CD4-positive, alpha-beta T cell treated with Interleukin-2 at 100 ng/mL for 4 hours (primary cell): ENCODE measurements at places on chromosomes 5 and 9.

DNA sequence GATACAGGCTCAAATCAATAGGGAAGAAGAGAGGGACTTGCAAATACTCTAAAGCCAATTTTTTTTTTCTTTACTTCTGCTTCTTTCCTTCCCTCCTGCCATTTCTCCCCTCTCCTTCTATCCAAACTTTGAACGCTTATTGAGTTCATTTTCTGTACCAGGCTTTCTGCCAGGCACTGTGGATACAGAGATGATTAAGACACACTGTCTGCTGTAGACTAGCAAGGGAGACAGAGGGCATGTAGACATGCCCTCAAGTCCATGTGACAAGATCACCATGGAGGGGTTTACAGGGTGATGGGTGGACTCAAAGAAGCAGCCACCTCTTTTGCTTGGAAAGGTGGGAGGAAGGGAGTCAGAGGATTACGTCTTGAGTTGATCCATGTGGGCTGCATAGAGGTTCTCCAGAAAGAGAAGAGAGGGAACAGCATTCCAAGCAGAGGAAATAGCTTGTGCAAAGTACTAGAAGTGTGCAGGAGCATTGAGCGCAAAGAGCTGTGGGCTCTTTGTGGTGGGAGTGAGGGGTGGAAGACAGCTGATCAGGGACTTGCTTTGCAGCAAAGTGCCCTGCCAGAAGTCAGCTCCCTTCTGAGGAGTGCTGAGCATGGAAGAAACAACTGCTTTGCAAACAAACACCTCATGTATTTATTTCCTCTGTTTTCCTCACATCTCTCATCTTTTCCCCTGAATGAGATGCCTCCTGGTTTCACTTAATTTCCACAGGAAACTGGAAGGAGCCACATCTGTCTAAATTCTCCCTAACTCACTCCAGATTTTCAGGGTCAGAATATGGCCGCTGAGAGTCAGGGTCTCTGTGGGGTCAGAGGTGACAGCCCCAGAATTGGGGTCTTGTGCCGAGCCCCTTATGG is 64.4 kb upstream of the COL15A1 start:
- no peak for DNase-seq

DNA sequence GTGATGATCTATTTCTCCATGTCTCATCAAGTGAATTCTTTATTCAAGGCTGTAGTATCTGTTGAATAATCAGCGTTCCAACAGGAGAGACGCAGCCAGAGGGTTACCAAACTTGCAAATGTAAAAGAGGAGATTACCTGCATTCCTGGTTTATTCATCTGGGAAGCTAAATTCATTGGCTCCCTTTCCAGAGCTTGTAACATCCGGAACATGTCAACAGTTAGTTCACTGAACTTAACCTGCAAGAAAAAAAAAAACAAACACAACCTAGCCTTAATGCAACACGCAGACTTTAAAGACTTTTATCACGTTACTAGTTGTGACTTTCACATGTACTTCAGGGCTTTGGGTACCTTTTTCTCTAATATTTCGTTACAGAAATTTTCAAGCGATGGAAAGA is 62.4 kb upstream of the GOLGA1 start:
- no peak for DNase-seq

- no peak for DNase-seq
These were observed 236.9 kb downstream of the SAXO1 start for GRCh38 chr9:18795947-18796671.

- peak; percentile 44 for DNase-seq
These were observed 98.6 kb downstream of the YTHDC2 start for GRCh38 chr5:113612060-113612496.

- DNase-seq: no peak
These were observed 151.6 kb downstream of the SIL1 start for GRCh38 chr5:139046551-139046950.

- no peak for DNase-seq
These were observed 46.9 kb downstream of the RAB14 start for GRCh38 chr9:121154782-121155181.

DNA sequence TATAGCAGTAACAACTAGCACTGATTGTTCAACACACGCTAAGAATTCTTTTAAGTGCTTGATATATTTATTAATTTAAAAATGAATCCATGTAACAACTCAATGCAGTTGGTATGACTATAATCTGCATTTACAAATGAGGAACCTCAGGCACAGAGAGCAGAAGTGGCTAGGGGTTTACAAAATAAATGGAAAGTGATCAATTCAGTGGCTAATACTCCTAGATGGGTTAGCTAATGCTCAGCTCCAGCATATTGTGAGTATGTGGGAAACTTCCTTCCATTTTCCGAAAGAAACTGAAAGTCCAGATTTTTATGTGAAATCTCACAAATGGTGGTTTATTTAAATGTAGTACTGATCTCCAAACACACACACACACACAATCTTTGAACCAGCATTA is 128.0 kb downstream of the RFX3 start:
- no peak for DNase-seq

GRCh38 chr5:103454770-103455169 is 107.8 kb downstream of the NUDT12 start:
- DNase-seq: no peak

GRCh38 chr9:112380825-112381221 is 915 bp downstream of the HSDL2 start:
- DNase-seq: no peak

- DNase-seq: no peak
These were observed 90.3 kb upstream of the ZNF366 start for GRCh38 chr5:72597456-72597948.

- no peak for DNase-seq
These were observed 177.3 kb downstream of the RAB3C start for GRCh38 chr5:58760222-58760621.

DNA sequence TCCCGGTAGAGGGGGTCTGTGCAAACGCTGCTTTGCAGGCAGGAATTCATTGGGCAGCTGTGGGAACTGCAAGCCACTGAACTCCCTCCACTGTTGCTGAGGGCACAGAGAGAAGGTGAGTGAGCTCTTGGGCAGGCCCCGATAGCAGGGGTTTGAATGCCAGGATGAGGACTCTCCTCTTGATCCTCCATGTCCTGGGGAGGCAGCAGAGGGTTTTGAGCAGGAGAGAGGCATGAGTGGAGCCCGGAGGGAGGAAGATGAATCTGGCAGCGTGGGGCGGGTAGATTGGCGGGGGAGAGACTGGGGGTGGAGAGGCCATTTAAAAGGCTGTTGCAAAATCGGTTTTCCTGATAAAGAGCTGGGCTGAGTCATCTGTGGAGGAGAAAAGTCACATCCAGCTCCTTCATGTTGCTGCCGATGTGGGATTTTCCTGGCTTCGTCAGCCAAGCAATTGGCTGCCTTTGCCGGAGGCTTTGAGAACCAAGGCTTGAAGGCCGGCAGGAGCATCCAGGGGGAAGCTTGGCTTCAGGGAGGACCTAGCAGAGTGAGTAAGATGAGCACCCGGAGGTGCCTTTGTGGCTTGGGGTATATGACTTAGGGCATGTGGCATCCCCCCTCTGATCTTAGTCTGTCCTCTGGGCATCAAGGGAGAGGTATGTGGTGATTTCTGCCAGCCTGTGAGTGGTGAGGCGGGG is at the start of gene SYNPO:
Gene SYNPO, plus strand, starts transcription at position 350 of the 695 bp plus-strand sequence. CDS start 7,616 bp downstream, outside the sequence.
- no peak for DNase-seq

DNA sequence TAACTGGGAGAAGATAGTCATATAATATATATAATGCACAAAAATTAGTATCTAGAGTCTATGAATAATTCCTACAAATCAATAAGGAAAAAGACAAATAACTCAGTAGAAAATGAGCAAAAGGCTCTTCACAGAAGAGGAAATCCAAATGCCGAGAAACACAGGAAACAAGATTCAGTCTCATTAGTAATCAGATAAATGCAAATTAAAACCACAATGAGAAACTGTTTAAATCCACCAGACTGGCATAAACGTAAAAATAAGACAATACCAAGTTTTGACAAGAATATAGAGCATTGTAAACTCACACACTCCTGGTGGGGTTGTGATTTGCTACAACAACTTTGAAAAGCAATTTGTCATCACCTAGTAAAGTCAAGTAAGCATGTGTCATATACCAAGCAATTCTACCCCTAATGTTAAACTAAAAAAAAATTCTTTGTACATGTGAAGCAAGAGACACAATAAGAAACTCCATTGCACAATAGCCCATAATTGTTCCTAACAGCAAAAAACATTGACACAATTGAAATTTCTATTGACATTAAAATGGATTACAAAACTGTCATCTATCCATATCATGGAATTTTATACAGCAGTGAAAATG is 21.0 kb upstream of the UBLCP1 start:
- peak; percentile 20 for DNase-seq

DNA sequence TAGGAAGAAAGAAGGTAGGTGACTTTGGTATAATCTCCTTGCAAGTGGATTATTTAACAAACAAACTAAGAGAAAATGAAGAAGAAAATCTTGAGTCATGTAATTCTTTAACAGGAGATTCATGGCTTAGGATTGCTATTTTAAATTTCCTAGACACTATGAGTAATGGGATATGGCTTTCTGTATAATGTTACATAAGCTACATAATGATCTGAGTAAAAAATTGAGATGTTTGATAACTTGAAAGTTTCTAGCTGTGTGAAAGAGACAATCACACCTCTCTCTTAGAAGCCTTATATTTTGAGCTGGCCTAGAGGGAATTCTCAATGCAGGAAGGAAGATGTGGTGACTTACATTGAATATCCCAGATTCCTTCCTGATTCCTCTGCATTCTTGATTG is 92.5 kb downstream of the CDH9 start:
- DNase-seq: no peak

GRCh38 chr9:105178076-105178475 is 66.4 kb upstream of the SLC44A1 start:
- no peak for DNase-seq

GRCh38 chr5:132266836-132267160 is 9.3 kb downstream of the PDLIM4 start:
- no peak for DNase-seq

DNA sequence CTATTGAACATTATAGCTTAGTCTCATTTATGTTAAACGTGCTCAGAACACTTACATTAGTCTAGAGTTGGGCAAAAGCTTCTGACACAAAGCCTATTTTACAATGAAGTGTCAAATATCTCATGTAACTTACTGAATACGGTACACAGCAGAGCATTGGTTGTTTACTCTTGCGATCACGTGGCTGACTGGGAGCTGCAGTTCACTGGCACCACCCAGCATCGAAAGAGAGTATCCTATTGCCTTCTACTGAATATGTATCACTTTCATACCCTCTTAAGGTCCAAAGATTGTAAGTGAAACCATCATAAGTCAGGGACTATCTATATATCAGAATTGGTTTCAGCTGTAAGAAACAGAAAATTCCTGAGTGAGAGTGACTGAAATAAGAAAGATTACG is 42.6 kb upstream of the OSMR start:
- DNase-seq: no peak

DNA sequence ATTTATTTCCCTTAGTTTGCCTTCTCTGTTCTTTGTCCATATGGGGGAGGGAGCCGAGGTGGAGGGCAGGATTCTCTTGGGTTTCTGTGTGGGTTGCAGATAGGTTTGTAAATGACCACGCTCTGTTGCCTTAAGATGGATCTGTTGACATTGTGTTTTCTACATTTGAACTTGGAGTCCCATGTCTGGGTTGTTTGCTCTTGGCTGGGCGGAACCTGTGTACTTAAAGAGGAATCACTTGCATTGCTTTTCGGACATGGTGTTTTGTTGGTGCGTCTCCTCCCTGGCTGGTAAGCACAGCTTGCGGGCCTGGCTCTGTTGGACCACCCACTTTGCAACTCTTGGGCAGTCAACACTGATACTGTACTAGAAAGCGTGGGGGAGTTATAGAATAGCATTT is 45.9 kb downstream of the EHMT1 start:
- DNase-seq: no peak

GRCh38 chr9:83413367-83413766 is 124.8 kb downstream of the FRMD3 start:
- no peak for DNase-seq

- no peak for DNase-seq
These were observed 2.2 kb downstream of the TMED7 start for GRCh38 chr5:115623658-115624057.

DNA sequence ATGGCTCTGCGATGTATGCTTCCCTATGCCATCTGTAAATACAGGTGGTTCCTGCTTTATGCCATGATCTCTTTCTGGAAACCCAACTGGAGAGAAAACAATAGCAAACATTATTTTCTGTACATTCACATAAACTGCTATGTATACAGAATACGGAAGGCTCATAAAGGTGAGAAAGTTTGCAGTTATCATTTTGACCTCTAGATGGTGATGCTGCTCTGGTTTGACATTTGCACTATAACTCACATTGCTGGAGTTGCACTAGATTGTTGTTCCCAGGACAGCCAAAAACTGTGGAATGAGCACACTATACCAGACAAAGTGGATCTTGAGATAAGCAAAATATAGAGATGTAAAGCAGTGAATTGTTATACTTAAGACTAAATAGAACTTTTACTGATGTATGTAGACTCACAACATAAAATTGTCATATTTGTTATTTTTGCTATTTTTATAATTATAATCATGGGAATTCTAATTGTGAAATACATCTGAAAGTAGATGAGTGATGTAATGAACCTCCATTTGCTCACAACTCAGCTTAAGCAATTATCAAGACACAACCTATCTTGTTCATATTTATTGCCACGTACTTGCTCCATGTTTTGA is 246.5 kb downstream of the PTPRD start:
- DNase-seq: no peak

DNA sequence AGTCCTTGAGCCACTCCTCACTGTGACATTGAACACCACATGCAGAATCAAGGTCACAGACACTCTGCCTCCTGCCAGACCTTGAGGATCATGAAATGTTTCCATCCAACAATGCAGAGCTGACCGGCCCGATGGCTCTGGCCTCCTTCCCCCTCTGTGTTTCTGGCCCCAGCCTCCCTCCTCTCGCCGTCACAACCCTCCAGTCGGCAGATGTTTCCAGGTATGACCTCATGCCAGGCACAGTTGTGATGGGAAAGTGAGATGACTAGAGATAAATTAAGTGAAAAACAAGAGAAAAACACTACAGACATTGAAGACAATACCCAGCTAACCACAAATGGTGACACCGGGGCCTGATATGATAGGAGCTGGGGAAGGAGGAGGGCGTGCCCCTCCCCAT is 9.8 kb downstream of the NTNG2 start:
- no peak for DNase-seq

DNA sequence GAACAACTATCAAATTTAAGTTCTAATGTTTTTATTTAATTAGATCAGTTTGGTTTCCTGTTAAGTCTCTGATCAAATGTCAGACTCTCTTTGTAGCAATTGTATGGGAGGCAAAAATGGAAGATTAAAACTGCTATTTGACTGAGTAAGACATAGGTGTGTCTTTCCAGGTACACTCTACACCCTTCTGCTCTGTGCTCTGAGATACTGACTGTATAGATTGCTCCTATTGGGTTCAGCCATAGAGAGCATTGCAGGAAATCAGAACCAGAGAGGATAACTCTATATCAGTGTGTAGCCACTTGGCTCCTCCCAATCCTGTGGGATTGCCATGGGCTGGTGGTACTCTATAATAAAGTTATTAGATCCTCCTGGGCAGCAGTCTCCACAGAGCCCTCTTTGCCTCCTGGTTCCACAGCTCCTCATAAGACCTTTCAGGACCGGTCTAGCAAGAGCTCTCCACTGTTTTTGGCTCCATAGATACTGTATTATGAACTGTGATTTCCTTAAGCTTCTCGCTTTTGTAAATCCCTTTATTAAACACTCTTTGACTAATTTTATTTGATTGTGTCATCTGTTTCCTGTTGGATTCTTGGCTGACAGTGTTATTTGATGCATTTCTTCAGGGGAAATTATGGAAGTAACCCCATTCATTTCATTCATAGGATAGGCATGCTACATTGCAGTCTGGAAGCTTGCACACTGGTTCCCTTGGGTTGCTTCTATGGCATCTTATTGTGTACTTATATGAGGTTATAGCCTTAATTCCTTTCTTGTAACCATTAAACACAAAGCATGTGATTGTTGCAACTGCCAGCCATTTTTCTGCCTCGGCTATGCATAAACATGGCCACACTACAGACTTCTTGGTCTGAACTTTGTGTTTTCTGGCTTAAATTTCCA is 115.6 kb downstream of the VCAN start:
- DNase-seq: no peak
